ENCODE measurements at places on chromosomes 3 and 15.
A peak's percentile ranks its signal among the peaks of the same experiment; 100 is the strongest.

- DNase-seq = peak; percentile 63
These were observed 16.1 kb downstream of the AMOTL2 start for GRCh38 chr3:134357914-134358811.

DNA sequence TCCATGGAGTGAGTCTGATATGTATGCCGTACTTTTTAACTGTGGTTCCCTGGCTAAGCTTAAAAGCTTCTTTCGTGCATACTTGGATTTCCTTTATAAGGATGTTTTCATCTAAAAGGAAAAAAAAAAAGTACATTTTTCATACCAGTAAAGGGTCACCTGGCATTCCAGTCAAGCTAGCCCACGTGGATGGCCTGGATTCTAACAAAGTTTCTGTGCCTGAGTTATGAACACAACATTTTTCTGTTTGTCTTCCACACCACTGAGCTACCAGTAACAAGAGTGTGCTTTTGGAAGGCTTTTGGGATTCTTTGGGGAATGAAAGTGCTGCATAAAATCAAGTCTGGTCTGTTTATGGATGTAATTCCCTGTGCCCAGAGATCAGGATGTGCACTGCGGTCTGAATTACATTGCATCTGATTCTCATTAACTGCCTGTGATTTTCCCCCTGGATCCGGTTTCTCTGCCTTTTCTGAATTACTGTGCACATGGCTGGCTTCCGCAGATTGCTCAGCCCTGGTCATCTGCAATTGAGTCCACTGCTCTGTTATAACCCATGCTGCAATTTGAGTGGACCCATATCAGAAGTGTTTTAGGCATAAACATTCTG is 38.2 kb upstream of the MAGI1 start:
- no peak for DNase-seq

DNA sequence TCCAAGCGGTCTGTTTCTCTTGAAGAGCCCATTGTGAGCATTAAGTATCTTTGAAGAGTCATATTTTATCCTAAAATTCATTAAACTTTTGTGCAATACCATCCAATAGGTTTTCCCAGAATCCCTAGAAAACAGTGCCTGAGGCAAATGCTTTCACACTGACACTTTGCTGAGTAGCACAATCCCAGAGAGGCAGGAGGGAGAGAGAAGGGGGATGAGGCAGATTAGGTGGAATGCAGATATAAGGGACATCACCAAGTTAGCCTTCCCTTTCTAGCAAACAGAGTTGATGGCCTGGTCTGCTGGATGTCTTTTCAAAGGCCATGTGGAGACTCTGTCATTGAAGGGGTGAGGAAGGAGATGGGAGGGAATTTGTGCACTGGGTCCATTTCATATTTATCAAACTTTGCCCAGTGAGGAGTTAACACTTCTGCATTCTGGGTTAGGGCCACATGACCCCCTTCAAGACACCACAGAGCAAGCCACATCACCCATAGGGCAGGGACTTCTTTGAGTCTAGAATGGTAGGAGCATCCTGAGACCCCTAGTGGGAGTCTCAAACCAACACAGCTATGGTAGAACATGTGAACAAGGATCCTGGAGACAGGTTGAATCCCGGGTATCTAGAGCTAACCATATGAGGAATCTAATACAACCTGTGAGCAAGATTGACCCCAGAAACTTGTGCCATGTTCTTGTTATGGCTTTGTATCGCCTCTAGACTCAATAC is 32.0 kb upstream of the SEMA6D start:
- no peak for DNase-seq

GRCh38 chr3:132239587-132239986 is 77.6 kb upstream of the ACP3 start:
- DNase-seq = no peak
